ENCODE measurements at places on chromosomes 11 and 22.

GRCh38 chr11:47161890-47162289, 14.8 kb downstream of the ARFGAP2 start:
- DNase-seq, result no peak

GRCh38 chr22:37014415-37014806, 4.8 kb downstream of the TST start:
- no peak for DNase-seq

DNA sequence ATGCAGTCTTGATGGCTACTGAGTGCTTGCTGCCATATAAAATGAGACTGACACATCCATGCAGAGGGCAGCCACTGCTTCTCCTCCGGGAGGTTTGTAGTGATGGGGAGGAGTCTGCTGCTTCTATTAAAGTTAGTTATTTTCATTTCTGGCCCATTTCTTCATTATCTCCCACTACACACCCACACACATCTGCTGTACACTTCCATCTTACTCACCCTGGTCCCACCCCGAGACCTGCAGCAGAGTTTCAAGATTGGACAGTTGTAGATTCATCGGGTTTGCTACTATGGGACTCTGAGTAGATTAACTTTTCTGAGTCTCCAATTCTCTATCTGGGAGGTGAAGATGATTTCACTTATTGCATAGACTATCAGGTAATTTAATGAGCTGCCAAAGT, 176.2 kb upstream of the SNX19 start:
- DNase-seq, result no peak

DNA sequence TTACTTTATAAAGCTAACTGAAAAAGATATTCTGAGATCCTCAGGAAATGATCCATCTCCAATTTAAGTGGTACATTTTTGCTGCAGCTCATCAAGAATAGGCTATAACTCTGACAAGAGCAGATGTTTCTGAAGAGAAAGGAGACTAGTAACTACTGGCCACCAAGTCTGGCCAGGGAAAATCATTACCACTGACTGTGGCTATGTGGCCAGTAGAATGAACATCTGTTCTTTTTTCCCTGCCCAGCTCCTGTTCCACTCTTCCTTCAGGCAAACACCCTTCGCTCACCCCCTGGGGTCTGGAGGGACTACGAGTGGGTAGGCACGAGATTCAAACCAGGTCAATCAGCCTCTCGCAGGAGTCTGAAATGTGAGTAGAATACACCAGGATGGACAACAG, 23.9 kb downstream of the TMEM123 start:
- no peak for DNase-seq

- DNase-seq, result no peak
These were observed 21.6 kb downstream of the PPARA start for GRCh38 chr22:46171940-46172339.

- DNase-seq, result no peak
These were observed 59.9 kb downstream of the GRIK4 start for GRCh38 chr11:120571476-120571875.

DNA sequence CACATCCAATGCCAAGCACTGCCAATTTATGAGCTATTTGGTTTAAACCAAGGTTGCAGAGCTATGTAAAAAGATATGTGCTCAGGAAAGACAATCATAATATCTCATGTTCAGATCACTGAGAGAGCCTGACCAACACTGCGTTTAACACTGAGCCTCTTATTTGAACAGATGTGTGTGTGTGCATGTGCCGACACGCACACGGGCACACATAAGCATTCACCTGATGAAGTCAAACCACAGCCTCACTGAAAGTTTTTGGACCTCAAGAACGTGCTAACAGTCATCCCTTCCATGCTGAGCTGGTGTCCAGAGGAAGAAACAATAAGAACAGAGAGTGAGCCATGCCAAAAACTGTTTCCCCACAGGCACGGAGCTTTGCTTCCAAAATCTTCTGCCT, 23.4 kb downstream of the HPS4 start:
- no peak for DNase-seq

- no peak for DNase-seq
These were observed 2.4 kb upstream of the MIOX start for GRCh38 chr22:50483977-50484853.

GRCh38 chr22:47548953-47549740, 786.7 kb downstream of the TBC1D22A start:
- no peak for DNase-seq

Data from suppressor macrophage (primary cell).